ENCODE measurements at places on chromosomes 6 and 20.

GRCh38 chr6:14066782-14067406 lies 50.7 kb upstream of the CD83 start:
- no peak for DNase-seq

GRCh38 chr20:39857835-39858234 lies 831.2 kb downstream of the MAFB start:
- DNase-seq = no peak

- DNase-seq = no peak
These were observed 204.7 kb upstream of the RNF217 start for GRCh38 chr6:124757560-124757959.

DNA sequence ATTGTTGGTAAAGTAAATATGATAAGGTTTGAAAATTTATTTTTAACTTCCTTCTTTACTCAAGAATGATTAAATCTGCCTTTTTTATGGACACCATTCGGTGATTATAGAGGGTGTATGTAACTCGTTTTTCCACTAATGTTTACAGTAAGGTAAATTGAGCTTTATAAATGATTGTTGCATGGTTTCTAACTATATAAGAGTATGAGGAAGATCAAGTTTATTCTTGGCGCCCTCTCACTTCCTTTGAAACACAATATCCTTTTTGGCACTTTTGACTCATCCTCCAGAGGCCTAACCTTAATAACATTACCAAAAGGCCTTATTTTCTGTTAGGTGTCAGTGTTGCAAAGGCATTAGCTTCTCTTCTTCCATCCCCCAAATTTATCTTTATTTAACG lies 41.8 kb upstream of the MTRF1L start:
- no peak for DNase-seq

DNA sequence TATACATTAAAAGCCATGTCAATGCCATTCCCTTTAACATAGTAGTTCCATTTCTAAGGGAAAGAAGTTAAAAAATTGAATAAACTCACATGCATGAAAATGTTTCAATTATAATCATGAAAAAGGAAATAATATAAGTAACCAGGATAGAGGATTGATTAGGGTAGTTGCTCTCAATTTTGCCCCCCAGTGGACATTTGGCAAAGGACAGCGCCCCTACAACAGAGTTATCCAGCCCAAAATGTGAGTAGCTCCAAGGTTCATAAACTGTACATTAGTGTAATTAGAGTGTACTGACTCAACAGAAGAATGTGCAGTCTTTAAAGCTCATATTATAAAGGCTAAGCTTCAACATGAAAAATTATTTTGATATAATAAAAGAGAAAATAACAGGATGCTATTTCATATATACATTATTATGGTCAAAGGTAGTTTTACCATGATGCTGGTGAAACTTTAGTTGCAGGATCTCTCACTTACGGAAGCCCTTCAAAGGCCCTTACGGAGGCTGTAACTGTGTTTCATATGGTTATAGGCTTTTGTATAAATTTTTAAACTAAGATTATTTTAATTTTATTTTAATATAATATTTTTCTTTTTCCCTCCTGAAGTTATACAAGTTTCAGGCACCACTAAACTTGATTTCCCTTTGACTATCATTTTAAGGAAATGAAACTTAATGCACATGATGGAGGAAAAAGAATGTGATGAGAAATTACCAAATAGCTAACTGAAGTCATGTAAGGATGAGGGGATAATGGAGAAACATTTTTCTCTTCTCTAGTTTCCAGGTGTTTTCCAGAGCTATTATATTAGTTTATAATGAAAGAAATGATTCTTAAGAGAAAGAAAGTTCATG lies 403.6 kb downstream of the PLCB1 start:
- no peak for DNase-seq

Measured in trophoblast cell (in vitro differentiated cells and primary cell).